ENCODE measurements at places on chromosomes 16 and 17. TPM values are rescaled to one million over a fixed set of nuclear protein-coding genes. Genes with fewer than 3 reads are reported as not detected.

The KRT36 gene
- not detected for total RNA-seq

The HS3ST3A1 gene
- total RNA-seq = 3.2 TPM

The C17orf78 gene
- not detected for total RNA-seq

The MYCBPAP gene
- 0.13 TPM for total RNA-seq

All from cardiac septum (tissue), 1 donor.